ENCODE measurements at places on chromosomes 5 and 9.

GRCh38 chr9:131942146-131942720 is 137.4 kb downstream of the MED27 start:
- DNase-seq = no peak

DNA sequence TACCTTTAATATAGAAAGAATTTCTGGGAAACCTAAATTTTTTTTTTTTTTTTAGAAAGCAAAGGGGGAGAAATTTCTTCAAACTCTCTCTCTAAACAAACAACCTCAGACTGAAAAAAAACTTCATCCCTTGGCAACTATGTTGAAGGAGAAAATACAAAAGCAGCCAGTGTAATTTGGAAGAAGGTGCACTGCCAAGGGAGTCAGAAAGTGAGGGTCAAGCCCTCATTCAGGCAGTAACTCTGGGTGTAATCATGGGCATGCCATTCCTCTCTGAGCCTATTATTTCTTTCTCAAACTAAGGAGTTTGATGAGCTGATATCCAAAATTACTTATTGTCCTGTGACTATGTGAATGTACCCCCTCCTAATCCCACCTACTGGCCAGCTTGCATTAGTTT is 203.1 kb downstream of the BRINP1 start:
- no peak for DNase-seq

GRCh38 chr5:167229751-167230150 is 1061.7 kb upstream of the WWC1 start:
- DNase-seq = no peak

DNA sequence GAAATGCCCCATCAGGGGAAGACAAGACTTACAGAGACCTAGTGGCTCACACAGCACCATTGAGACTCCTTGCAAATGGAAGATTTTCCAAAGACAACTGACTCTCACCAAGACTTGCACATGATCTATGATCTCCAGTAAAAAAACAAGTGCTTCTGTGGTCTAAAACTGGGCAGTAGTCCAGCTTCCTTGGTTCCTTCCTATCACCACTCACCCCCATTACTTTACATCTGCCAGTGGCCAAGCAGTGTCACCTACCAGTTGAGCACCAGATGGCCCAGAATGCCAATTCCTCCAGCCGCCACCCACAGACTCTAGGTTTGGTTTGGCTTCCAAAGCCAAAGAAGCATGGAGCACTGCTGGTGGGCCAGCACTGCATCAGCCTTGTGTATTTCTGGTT is 47.7 kb downstream of the SH3TC2 start:
- no peak for DNase-seq

GRCh38 chr9:90515510-90515909 is 127.1 kb downstream of the DIRAS2 start:
- no peak for DNase-seq

DNA sequence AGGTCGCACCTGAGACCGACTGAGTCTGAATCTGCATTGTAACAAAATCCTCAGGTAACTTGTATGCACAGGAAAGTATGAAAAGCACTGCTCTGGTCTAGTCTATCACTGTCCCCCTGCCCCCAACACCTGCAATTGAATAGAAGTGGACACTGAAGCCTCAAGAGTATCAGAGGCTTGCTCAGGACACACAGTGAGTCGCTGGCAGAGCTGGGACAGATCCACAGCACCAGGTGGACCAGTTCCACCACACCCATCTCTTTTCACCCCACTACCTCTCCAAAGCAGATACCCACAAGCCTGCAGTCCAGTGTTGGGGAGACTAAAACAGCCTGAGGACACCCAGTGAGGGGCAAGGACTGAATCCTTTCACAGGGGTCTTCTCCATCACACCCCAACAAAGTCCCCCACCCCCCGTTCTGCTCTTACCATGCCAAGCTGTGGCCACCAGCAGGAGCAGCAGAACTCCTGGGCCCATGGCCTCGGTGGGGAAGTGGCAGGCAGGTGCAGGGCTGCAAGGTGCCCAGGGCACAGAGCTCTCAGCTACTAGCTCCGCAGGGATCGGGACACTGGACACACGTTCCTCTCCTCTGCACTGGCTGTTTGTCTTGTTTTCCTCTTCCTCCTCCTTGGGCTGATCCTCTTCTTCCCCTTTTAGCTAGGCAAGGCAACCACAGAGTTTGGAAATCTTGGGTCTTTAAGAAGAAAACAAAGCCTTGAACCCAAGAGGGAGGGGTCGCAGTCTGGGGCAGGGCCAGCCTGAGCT is at the start of gene CSF1R:
Gene CSF1R, minus strand, starts transcription at position 605 of the 766 bp plus-strand sequence. Its CDS starts 127 bp downstream, at position 478.
- no peak for DNase-seq

DNA sequence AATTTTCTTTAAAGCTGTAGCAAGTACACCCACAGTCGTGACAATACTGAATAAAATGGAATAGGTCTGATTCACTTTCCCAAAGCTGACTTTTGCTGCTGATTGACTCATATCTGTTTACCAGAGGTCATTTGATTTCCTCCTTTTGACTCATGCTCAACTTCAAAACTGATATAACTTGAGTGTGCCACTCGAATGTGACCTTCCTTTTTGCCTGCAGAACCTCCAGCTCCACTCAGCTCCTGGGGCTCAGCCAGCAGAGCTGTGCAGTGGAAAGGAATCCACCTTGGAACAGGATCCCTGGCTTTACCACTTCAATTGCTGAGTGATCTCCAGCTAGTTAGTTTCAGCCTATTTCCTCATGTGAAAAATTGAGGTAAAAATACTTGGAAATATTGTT is 84.1 kb downstream of the FEM1C start:
- no peak for DNase-seq

DNA sequence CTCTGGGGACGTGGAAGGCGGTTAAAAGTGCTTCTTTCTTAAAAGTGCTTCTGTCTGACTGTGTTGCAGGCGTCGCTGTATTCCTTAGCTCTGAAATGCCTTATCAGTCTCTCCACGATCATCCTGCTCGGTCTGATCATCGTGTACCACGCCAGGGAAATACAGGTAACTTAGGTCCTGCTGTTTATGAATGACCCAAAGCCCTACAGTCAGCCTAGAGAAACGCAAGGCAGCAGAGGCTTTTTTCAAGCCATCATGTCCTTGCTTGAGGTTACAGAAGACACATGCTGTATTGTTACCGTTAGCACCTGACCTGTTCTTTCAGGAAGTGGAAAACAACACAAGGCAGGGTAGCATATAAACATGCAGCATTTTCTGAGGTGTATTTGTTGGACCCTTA is 2.0 kb downstream of the KCNN2 start:
- no peak for DNase-seq

- DNase-seq = no peak
Measured at GRCh38 chr9:129594632-129595031, 26.3 kb downstream of the C9orf50 start.

- DNase-seq = no peak
Measured at GRCh38 chr5:60718166-60718892, 18.4 kb upstream of the DEPDC1B start.

- no peak for DNase-seq
Measured at GRCh38 chr5:157468293-157468965, 8.4 kb downstream of the NIPAL4 start.

GRCh38 chr9:68643901-68644809 is 60.9 kb upstream of the PIP5K1B start:
- peak; percentile 51 for DNase-seq

All from germinal center (tissue), 1 donor.